CD4-positive, alpha-beta T cell treated with Interleukin-6 at 100 ng/mL for 8 hours (primary cell): ENCODE measurements at places on chromosomes 6 and 20.

DNA sequence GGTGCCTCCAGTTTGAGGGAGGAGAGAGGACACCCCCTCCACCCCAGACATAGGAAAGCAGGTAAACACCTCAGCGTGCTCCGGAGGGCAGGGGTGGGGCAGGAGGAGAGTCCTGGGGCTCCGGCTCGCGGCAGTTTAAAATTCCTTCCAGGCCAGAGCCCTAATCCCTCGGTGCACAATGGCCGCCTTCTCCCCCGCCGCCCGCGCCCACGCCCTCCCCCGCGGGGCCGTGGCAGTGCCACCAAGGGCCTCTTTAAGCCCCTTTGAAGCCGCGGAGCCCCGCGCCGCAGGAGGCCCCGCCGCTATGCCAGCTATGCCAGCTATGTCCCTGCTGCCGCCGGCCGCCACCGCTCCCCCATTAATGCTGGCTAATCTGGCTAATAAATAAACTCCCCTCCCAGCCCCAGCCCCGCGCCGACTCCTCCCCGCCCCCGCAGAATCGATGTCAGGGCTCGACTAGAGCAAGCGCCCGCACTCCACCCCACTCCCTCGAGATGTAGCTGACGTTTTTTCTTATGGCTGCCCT, 125.1 kb downstream of the MRPL14 start:
- no peak for DNase-seq

DNA sequence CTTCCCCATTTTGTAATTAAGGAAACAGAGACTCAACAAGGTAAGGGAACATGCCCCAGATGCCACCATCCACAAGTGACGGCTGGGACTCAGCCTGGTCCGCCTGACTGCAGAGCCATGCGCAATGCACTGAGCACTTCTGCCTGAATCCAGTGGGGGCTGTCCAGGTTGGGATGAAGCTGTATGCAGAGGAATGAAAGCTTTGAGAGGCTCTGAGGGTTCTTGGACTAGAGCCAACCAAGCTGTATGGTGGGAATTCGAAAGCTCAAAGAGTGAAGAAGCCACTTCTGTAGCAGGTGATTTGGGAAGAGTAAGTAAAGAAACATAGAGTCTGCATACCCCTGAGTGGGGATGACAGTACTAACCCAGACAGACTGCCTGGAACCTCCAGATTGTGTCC, 127.6 kb upstream of the AKAP12 start:
- no peak for DNase-seq

DNA sequence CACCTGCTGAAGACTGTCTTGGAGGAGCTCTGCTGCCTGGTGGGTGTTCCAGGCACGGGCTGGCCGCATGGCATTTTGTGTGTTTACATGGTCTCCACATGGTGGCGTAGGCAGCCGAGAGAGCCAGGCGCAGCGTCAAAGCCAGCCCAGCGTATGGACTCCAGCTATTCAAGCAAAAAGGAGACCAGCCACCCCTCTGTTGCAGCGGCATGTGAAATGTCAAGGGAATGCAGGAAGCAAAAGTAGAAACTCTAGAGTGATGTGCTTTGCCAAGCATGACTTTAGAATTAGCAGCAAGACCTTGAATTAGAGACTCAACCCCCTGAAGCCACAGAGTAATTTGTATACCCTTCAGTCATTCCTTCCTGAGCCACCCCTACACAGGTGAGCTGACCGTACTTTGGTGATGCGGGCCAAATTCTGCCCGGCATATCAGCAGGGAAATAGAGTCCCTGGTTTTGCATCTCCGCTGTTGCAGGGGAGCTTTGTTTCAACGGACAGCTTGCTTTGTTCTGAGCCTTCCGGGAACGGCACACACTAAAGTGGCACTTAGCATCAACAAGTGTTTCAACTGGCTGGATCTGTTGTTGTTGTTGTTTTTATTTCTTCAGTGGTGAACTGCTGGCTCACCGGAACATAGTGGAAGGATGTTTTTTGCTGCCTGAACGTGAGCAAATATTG, 48.5 kb downstream of the FNDC1 start:
- DNase-seq: no peak

DNA sequence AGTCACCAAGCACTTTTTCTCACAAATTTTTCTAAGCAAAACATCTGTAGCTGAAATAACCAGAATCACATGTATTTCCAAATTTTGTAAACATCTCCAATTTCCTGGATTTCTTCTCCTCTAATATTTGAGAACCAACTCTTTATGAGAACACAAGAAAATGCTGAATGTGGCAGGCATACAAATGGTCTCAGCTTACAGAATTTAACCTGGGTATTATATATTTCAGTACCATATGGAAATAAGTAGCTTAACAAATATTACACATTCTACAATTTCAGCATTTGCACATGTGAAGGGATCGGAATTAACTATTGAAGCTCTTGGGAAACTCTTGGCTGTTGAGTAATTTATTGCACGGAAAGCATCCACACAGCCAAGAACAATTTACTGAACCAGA, 92.5 kb downstream of the TBXT start:
- no peak for DNase-seq

DNA sequence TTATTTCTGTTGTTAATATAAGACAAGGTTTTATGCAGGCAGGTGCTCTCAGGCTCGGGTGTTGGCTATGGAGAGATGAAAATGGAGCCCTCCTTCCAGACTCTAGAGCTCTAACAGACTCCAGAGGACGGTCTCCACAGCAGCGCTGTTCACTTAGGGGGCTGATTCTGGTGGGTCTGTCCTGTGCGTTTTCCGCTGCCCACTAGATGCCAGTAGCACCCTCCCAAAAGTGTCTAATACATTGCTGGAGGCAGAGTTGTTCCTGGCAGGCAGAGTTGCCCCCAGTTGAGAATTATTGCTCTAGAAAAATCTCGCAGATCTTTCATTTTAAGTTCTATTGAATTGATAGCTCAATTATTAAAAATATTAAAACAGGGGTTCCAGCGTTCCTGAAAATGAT, 109.9 kb downstream of the MAP3K4 start:
- DNase-seq: no peak

DNA sequence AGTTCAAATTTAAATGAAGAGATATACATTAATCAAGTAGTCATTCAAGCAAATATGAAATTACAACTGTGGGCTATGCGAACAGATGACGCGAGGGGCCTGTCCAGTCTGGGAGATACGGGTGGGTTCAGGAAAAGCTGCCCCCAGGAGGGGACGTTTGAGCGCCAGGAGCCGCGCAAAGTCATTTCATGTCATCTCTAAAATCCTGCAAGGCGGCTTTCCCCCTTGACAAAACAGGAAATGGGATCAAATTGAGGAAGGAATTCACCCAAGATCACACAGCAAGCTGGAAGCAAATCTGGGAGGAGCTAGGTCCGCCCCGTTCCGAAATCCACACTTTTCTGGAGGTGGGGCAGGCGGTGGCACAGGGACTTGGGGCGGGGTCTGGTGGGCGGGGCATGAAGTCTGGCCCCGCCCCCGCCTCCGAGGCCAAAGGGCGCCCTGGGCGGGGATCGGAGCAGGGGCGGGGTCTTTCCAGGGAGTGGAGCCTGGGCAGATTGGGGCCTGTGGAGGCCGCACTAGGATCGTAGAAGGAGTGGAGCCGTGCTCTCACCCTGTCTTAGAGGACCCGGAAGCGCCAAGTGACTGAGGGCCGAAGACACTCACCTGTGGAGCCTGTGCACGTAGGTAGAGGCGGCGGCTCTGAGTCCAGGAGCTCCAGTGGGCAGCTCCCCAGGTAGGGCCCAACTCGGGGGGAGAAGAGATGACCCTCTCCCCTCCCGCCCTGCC, at the start of gene LPIN3:
Gene LPIN3, plus strand, starts transcription at position 495 of the 729 bp plus-strand sequence. CDS start 4,983 bp downstream, outside the sequence.
- peak; percentile 48 for DNase-seq
